ENCODE measurements at places on chromosomes 3 and 15.

DNA sequence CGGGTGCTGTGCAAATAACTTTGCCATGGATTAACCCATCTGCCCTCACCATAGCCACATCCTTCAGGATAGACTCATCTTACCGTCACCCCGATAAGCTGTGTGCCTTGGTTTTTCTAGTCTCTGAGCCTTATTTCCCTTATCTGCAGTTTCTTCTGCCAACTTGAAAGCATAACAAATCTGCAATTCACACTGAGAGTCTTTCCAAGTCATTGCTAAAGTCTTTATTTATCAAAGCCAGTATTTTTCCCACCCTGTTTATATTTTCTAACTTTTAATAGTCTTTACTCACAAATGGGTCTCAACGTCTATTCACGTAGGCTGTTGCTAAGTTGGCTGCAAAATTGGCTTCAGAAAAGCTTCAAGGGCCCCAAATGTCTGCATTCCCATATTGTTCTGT, 61.6 kb upstream of the SUCLG2 start:
- DNase-seq, result no peak

GRCh38 chr3:143820466-143821221, 27.6 kb downstream of the SLC9A9 start:
- no peak for DNase-seq

- no peak for DNase-seq
These were observed 96.7 kb upstream of the FHIT start for GRCh38 chr3:61347981-61348380.

GRCh38 chr3:114376516-114377185, 82.8 kb downstream of the TIGIT start:
- DNase-seq, result no peak

- no peak for DNase-seq
These were observed 128.0 kb upstream of the FOXB1 start for GRCh38 chr15:59876140-59876539.

- DNase-seq, result no peak
These were observed 170.0 kb upstream of the NDN start for GRCh38 chr15:23857028-23857641.

GRCh38 chr3:62839748-62840147, 35.5 kb downstream of the CADPS start:
- DNase-seq, result no peak

DNA sequence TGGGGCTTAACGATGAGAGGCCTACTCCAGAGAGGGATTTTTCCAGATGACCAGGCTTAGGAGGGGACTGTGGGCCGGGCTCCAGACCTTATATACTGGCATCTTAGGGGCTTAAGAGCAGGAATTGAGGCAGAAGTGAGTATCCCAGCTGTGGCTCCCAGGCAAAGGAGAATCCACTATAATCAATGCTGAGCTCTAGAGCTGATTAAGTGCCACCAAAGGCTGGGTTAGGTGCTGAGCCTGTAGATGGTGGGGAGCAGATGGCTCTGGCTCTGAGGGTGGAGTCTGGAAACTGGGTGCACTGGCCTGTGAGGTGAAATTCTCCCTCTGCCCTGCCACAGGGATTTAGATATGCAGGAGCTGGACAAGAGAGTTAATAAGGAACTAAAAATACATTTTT, 23.2 kb downstream of the IRAK2 start:
- no peak for DNase-seq

GRCh38 chr3:132625613-132626012, 28.5 kb downstream of the ACKR4 start:
- no peak for DNase-seq
